ENCODE measurements at places on chromosomes 4 and X. TPM values are rescaled to one million over a fixed set of nuclear protein-coding genes. Genes with fewer than 3 reads are reported as not detected.

DNA sequence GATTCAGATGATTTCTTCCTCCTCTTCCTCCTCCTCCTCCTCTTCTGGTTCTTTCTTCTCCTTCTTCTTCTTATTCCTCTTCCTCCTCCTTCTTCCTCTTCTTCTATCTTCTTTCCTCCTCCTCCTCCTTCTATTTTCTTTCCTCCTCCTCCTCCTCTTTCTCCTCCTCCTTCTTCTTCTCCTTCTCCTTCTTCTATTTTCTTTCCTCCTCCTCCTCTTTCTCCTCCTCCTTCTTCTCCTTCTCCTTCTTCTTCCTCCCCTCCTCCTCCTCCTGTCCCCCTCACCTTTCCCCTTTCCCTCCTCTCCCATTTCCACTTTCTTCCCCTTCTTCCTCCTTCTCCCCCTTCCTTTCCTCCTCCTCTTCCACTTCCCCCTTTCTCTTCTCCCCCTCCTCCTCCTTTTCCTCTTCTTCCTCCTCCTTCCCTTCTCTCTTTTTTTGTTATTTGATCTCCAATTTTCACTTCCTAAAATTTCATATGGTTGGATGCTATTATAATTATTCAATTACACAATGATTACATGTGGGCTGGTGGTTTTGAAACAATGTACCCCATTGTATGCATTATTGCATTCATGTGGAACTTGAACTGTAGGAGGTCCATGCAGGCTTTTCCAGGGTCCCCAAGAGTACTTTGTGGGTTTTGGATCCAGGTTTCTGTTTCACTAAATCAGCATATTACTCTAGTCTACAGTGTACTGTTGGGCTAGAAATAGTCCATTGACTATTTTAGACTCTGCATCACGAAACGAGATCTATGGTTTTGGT, 68.1 kb downstream of the SORBS2 start:
- DNase-seq = no peak

DNA sequence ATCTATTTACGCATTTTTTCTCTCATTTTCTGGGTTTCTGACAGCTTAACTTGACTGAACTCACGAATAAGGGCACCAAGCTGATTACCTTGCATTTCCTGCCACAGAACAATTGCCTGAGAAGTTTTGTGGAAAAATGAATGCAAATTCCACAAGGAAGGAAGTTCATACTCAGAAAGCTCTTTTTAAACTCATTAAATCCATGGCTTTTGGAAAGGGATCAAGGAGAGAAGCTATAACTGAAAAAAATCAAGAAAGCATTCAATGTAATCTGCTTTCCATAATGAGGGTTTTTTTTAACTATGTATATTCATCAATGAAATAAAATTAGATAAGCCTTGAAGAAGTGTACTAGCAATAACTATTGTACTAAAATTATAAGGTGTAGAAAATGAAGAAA, 252.5 kb downstream of the GPM6A start:
- no peak for DNase-seq

DNA sequence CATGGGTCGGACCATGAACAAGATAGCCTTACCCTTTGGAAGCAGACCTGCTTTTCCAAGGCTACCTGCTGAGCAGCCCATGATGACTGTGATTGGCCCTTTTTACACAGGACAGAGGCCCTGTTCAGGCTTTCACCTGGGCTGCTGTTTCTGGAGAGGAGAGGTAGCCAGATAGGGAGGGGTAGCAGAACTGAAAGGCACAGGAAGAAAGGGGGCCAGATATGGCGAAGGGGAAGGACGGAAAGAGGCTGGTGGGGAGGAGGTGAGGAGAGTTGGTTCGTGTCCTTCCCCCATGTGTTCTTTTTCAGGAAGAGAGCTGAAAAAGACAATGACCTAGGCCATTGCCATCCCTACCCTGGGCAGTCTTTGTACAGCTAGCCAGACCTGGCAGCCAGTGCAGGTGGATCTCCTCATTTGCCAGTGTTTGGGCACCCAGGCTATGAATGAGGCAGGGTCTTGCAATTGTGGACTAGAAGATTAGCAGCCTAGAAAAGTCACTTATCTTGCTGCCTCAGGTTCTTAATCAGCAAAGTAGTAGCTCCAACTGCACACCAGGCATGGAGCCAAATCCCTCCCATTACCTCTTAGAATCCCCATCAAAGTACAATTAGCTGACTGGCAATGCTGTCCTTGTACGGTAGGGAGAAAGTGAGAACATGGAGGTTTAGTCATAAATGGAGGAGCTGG, 139.6 kb downstream of the AMMECR1 start:
- peak; percentile 57 for DNase-seq

DNA sequence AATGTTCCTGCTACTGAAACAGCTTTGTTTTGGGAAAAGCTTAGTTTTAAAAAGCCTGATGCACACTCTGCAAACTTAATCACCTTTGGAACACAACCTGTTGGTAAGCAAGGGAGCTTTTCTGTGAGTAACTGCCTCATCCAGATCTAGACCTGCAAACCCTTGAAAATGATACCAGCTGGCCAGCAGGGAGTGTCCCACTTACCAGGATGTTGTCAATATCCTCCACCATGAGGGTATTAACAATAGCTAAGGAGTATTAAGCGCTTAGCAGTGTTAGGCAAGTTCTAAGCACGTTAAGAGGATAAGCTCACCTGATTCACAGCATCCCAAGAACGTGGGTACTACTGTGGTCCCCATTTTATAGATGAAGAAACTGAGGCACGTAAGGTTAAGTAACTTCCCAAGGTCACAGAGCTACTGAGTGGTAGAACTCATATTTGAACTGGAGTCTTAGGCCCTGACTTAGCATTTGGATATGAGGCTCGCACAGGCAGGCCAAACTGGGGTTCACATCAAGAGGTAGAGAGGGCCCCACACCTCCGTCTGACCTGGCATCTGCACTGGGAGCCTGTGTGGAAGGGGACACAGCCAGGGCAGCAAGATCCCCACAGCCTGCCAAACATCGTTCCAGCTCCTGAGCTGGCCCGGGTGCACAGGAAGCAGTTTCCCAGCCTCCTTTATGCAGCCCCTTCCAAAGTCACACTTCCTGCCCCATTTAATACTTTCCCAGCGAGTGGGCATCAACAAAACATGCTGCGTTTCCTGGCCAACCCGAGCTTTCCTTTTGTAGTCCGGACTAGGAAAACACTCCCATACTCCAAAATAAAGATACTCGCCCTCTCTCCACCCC, 32.7 kb downstream of the IRF2 start:
- peak; percentile 51 for DNase-seq

DNA sequence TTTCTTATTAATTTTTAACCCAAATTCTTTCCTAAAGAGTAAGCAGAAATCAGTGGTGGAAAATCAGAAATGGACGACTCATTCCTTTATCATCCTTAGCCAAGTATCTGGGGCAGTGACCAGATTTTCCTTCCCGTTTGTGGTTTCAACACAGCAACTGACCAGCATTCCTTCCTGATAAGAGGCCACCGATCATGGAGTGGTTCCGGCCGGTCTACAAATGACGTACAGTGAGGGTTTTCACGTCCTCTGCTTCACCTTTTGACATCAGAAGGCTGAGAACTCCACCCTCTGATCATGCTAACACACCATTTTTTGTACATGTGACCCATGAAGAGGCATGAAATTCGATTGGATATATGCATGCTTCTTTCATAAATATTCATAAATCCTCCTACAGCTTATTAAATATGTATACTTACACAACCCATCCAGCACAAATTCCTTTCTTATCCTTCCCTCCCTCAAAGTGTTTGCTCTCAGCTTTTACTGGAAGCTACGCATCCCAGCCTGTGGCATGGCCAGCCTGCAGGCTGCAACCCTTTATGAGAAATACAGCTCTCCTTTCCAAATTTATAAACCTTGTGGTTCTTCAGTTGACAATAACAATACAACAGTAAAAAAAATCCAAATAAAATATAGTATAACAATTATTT, 173.0 kb upstream of the CASK start:
- DNase-seq = peak; percentile 46

GRK4 gene
- total RNA-seq = 4.6 TPM

GRCh38 chrX:35919536-35920309, at the start of gene CFAP47:
Gene CFAP47 (plus strand): TSS chrX:35919734. CDS start chrX:35919800, 66 bp downstream.
- peak; percentile 30 for DNase-seq

C4orf36 gene
- not detected for total RNA-seq
